Stimulated activated CD8-positive, alpha-beta memory T cell treated with anti-CD3 and anti-CD28 coated beads, Interleukin-4, amount 100 ng/mL, for 24 hours (primary cell): ENCODE measurements at places on chromosomes 2 and 18.

DNA sequence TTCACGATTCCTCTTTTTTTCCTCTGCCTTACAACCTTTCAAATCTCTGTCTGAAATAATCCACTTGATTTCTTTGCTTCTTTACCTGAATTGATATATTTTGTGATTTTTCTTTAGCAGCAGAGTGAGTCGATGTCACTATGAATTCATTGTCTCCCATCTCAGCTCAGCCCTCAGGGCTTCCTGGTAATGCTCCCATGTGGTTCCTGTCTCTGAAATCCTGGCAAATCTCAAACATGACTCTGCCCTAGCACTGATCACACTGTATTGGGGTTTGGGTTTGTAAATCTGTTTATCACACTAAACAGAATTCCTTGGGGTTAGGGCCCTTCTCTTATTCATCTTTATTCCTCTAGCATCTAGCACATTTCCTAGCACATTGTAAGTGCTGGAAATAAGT, 43.0 kb upstream of the MSTN start:
- no peak for DNase-seq

GRCh38 chr18:51425475-51425874, 228.0 kb upstream of the MEX3C start:
- DNase-seq = no peak

DNA sequence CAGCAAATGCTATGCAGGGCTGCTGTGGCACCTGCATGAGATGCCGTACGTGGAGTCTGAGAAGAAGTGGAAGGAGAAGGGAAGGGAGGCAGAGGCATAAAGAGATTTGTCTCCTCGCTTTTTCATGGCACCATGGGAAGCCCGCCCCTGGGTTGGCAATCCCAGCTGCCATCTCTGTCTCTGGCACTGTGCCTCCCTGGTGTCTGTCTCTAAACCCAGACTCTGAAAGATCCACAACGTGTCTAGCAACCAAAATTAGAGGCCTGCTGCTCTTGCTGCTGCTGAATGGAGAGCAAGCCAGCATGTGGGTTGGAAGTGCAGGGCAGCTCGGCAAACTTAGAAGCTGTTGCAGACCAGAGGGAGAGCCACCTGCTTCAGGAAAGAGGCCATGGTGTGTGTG, 53.1 kb downstream of the INO80C start:
- no peak for DNase-seq

DNA sequence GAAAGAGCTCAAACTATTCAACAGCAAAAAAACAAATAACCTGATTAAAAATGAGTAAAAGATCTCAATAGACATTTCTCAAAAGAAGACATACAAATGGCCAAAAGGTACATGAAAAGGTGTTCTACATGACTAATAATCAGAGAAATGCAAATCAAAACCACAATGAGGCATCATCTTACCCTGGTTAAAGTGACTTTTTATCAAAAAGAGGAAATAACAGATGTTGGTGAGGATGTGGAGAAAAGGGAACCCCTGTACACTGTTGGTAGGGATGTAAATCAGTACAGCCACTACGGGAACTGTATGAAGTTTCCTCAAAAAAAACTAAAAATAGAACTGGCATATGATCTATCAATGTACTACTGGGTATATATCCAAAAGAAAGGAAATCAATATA, 39.8 kb upstream of the TMEM163 start:
- DNase-seq = no peak

GRCh38 chr2:36441065-36441625, 85.6 kb downstream of the CRIM1 start:
- no peak for DNase-seq
